ENCODE measurements at places on chromosomes 3 and 15. TPM values are rescaled to one million over a fixed set of nuclear protein-coding genes. Genes with fewer than 3 reads are reported as not detected.

- DNase-seq: peak; percentile 81
Measured at GRCh38 chr15:41936649-41937567, 35.4 kb downstream of the EHD4 start.

GRCh38 chr15:52016316-52016715, 2.7 kb upstream of the MAPK6 start:
- DNase-seq: no peak

GRCh38 chr3:111904376-111905241, 45.5 kb downstream of the PHLDB2 start:
- peak; percentile 97 for DNase-seq

GRCh38 chr3:113507501-113508067, 7.4 kb downstream of the SPICE1 start:
- no peak for DNase-seq

DNA sequence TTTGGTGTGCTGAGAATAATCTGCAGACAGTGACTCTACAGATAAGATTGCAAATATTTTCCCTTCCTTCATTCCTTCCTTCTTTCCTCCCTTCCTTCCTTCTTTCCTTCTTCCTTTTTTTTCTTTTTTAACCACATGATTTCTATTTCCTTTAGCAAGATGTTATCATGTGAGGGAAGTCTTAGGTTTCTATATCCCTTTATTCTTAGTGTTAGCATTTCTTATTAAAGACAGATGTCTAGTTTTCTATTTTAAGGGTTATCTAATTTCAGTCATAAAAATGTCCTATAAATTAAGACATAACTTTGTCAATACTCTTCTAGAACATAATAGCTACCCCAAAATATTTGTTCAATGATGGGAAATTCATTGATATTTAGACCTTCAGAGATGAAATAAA, 470.9 kb downstream of the LPP start:
- DNase-seq: no peak

DNA sequence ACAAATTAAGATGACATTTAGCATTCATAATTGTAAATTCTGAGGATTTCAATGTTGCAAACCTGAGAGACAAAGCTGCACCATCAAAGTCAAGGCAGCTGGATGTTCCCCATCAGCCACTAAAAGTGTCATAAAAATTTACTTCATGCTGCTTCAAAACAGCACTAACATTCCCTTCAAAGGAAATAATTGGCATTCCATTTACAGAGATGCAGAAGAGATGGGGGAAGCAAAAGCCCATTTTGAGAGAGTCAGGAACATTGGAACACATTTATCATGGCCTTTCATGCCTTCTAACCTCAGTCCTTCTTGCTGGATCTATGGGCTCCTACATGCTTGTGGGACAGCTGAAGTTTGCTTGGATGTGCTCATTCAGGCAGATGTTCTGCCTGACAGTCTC, 6.4 kb upstream of the TMEM158 start:
- DNase-seq: no peak

GRCh38 chr3:65672871-65673815, 365.6 kb downstream of the MAGI1 start:
- peak; percentile 25 for DNase-seq

- no peak for DNase-seq
Measured at GRCh38 chr3:177234121-177234520, 36.8 kb upstream of the TBL1XR1 start.

DNA sequence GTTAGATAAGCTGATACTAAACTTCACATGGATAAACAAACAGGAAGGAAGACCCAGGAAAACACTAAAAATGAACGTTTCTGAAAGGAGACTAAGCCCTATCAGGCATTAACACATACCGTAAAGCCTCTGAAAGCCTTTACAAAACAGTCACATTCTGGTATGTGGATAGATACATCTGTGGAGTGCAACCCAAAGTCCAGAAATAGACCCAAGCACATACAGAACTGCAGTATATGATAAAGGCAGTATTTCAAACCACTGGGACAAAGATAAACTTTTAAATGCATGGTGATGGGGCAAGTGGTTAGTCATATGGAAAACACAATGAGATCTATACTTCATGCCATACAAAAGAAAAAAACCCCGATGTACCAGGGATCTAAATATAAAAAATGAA, 26.0 kb downstream of the DCBLD2 start:
- peak; percentile 34 for DNase-seq

DNA sequence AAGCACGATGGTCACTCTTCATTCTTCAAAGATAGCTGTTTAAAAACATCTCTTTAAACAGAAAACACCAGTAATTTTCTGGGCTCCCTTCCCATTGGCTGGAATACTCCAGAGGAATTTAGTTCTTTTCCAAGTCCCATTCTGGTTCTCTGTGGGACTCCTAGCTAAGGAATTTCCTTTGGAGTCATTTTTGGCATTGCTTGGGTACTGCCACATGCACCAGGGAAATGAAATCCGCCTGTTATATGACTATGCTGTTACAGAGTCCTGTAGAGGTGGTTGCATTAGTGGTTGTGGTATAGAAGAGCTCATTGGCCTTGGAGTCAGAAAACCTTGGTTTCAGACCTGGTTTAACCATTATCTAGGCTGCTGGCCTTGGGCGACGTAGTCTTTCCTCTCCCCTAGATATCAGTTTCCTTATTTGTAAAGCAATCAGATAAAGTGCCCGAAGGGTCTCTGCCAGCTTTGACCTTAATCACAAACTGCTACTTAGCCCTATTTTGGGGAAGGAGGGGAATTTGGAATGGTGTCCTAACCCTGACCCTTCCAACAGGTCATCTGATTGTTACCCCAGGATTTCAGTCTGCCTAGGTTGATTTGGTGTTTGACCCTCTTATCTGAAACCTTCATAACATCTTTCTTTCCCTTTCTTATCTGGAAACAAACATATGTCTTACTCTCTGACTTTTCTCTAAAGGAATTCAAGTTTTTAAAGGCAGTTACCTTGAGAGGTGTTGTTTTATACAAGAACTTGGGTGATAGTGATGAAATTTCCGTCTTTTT, 13.4 kb downstream of the RTP1 start:
- no peak for DNase-seq

GRCh38 chr15:89395461-89395871, 60.8 kb upstream of the POLG start:
- DNase-seq: no peak

DNA sequence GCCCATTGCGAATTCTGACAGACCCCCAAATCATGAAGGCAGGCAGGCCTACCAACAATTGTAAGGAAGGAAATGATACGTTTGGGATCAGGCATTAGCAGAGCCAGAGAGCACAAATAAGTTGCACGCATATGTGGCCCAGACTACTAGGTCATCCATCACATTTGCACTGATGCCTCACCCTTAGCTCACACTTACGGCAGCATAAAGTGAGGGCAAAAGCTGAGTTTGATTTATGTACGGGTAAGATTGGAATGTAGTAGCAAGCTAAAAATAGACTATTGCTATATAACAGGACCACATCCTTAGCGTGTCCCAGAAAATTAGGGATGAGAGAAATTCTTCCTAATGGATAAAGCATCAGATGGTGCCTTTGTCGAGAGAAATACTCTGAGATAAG, 58.6 kb downstream of the QTRT2 start:
- no peak for DNase-seq

- DNase-seq: peak; percentile 37
Measured at GRCh38 chr3:124032311-124032880, 40.5 kb upstream of the ROPN1 start.

GRCh38 chr3:105979961-105980360, 111.1 kb upstream of the CBLB start:
- peak; percentile 71 for DNase-seq

GRCh38 chr15:25426896-25427610, 11.8 kb downstream of the UBE3A start:
- no peak for DNase-seq

The EIF4E3 gene
- polyA plus RNA-seq: 7.6 TPM

The THSD4 gene
- polyA plus RNA-seq: 36.6 TPM

The FBXO40 gene
- polyA plus RNA-seq: not detected

The CTXND1 gene
- 0.01 TPM for polyA plus RNA-seq

The HRG gene
- polyA plus RNA-seq: not detected

The PRICKLE2 gene
- polyA plus RNA-seq: 7.2 TPM

The CAMK2N2 gene
- 0.24 TPM for polyA plus RNA-seq

The IFRD2 gene
- 28.1 TPM for polyA plus RNA-seq

The ZNF280D gene
- polyA plus RNA-seq: 11.9 TPM
